ENCODE measurements at places on chromosomes 3 and 15.
A peak's percentile ranks its signal among the peaks of the same experiment; 100 is the strongest.

GRCh38 chr3:101813817-101814440, 34.9 kb downstream of the NXPE3 start:
- no peak for DNase-seq

- DNase-seq = no peak
These were observed 27.9 kb upstream of the IL1RAP start for GRCh38 chr3:190485830-190486532.

- DNase-seq = peak; percentile 75
These were observed 121.0 kb downstream of the TFDP2 start for GRCh38 chr3:142028243-142028777.

- no peak for DNase-seq
These were observed 51.1 kb downstream of the NEDD4 start for GRCh38 chr15:55942332-55942731.

DNA sequence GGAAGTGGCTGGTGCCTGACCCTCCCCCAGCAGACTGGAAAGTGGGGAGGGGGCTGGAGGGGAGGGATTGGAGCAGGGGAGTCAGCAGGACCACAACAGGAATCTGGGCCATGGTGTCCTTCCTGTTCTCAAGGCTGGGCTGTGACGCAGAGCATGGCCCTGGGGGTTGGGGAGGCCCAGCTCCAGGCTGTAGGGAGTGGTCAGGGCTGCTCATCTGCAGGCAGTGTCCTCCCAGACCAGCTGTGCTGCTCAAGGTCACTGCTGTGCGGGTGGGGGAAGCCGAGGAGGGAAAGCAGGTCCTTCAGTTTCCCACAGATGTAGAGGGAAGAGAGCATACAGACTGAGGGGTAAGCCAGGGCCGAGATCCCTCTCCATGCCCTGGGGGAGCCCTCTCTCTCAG, 40.7 kb downstream of the CYP11A1 start:
- no peak for DNase-seq

DNA sequence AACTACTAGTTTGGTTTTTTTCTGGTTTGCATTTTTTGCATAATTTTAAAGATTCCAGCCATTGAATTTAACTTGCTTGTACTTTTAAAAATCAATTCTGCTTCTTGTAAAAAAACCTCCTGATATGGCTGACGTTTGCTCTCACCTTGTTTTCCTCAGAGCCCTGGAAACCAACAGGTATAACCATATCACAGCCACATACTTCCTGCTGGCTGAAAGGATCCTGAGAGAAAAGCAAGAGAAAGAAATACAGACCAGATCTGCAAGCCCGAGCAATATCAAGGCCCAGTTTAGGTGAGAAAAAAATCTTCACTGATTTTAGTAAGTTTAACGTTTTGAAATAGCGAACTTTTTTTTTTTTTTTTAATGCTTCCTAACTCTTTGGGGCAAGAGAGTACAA, 56.8 kb downstream of the SNRK start:
- DNase-seq = no peak
